Activated naive CD4-positive, alpha-beta T cell (primary cell): ENCODE measurements at places on chromosomes 5 and 9.

- no peak for DNase-seq
Observed at GRCh38 chr5:133117912-133118445, 66.2 kb downstream of the HSPA4 start.

GRCh38 chr5:87400305-87400899 lies 12.3 kb downstream of the CCNH start:
- no peak for DNase-seq

- no peak for DNase-seq
Observed at GRCh38 chr9:78278177-78278777, 18.6 kb upstream of the PSAT1 start.

DNA sequence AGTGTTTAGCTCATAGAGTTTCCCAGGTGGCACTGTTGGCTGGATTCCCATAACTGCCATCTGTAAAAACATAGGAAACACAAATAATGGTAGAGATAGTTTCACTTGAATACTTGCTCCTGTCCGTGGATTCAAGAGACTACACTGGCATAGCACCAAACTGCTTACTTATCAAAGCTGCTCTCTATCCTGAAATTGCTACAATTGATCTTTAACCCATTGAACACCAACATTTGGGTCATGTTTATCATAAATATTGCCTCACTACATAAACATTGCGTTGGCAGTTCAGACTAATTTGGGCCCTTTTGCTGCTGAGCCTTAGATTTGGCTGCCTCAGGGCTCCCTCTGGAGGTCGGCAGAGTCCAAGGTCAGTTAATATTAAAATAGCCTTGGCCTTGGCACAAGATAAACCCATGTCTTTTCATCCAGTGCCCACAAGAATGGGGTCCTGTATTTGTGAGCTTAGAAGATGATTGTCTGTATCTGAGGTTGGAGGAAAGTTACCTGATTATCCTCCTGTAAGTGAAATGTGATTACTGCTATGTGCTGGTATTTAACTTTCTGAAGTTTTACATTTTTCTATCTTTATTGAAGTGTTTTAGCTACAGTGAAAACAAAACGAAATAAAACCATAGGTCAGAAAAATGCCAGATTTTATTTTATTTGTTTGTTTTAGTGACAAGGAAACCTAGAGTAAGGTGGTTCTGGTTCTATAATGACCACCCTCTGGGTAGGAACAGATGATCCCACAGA lies 4.0 kb upstream of the RANBP3L start:
- no peak for DNase-seq

- DNase-seq, result no peak
Observed at GRCh38 chr5:172892713-172893112, 58.7 kb downstream of the ERGIC1 start.

- DNase-seq, result no peak
Observed at GRCh38 chr9:104923289-104923688, 4.7 kb downstream of the ABCA1 start.

GRCh38 chr9:93996863-93997262 lies 41.7 kb upstream of the BARX1 start:
- DNase-seq, result no peak

DNA sequence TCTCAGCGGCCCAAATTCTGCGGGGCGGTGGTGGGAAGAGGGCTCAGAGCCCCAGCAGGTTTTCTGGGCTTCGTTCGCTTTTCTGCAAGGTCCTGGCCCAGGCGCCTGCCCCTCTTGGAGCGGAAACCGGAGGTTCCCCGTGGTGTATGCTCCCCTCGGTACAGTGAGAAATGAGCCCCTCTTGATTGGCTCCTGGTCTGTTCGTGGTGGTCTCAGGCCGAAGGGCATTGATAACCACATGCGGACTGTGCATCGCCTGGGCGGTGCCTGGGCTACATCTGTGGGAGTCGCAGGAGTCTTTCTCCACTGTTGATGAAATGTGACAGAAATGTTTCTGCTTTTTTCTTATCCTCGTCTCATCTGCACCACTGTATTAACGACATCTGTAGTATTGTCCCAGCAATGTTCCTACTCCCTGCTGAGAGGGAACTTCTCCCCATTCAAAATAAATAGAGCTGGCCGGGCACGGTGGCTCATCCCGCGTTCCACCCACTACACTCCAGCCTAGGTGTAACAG lies 682 bp downstream of the MAN1B1 start:
- DNase-seq, result no peak

- DNase-seq, result no peak
Observed at GRCh38 chr9:8456344-8456743, 656.8 kb upstream of the DMAC1 start.

GRCh38 chr5:128487041-128487440 lies 51.0 kb downstream of the FBN2 start:
- no peak for DNase-seq

DNA sequence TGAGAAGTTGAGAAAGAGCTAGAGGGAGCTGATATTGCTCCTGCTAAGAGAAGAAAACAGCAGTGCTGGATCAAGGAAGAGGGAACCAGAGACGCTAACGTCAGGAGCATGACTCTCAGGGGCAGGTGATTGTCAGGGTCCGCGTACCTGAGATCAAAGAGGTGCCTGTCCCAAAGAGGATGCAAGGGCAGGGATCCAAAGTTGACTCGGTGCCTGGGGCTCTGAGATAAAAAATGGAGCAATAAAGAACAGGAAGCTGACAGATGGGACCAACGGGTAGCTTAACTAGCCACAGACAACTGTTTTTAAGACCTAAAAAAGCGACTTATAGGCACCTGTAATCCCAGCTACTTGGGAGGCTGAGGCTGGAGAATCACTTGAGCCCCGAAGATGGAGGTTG lies 517.8 kb downstream of the IRX1 start:
- no peak for DNase-seq

GRCh38 chr5:132387640-132388117 lies 18.2 kb downstream of the SLC22A5 start:
- no peak for DNase-seq

DNA sequence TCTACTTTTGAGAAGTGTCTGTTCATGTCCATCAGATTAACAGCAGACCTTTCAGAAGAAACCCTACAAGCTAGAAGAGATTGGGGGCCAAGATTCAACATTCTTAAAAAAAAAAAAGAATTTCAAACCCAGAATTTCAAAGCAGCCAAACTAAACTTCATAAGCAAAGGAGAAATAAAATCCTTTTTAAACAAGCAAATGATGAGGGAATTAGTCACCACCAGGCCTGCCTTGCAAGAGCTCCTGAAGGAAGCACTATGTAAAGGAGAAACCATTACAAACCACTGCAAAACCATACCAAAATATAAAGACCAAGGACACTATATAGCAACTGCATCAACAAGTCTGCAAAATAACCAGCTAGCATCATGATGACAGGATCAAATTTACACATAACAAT lies 124.6 kb upstream of the PDE4D start:
- no peak for DNase-seq

GRCh38 chr9:98182069-98182820 lies 10.2 kb downstream of the CORO2A start:
- no peak for DNase-seq

DNA sequence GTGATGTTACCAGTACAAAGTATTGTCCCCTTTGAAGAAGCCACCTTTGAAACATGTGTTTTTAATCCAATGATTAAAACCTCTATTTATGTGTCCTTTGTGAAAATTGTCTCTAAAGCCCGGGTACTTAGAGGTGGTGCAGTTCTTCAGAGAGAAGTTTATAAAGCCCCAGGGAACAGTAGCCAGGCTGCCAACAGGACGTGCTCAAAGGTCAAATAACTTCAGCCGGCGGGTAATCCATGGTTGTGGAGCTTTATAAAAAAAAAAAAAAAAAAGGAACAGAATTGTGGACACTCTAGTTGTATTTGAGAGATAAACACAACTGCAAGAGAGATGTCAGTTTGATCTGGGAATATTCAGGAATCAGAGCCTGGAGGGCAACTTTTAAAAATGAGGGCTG lies 57.9 kb upstream of the CTNND2 start:
- DNase-seq, result no peak

DNA sequence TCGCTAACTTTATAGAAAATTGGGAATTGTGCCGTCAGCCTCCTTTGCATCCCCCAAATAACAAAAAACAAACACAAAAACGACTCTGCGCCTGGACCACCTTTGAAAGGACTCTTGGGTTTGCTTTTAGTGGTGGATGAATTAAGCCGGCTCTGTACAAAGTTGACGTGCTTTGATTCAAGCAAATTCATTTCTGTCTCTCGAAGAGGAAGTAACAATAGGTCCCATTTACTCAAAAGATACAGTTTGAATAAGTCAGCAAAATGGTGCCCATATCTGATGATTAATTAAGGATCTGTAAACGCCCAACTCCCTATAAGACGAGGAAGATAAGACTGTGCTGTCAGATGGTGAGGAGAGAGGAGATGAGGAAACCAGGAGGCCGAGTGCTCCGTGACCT lies 67.8 kb downstream of the AK8 start:
- DNase-seq, result no peak

DNA sequence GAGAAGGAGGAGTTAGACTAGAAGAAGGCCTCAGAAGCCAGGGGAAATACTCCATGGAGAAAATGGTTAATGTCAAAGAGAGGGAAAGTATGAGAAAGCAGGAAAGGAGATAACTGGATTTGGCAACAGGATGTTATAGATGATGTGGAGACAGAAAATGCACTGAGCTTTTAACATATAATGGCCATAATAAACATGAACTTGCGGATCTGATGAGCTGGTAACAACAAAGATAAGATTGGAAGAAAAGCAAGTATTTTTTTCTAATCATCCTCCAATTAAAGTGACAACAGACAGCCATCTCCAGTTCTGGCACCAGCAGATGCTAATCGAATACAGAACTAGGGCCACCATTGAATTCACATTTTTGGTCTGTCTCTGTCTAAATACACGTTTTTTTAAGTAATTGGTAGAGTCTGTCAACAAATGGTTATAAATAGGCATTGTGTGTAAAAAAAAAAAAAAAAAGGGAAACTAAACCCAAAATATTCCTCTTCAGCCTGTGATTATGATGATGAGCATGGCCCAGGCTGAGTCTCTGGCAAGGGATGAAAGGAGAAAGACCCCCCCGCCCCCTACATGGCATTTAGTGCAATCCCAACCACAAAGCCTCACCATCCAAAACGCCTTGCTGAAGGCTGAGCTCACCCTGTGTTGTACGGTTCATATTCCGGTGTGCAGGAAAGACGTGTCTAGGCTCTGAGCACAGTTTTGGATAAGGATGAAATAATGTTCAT lies 149.5 kb upstream of the LHFPL2 start:
- DNase-seq, result no peak

- DNase-seq, result no peak
Observed at GRCh38 chr5:22050931-22051330, 802.2 kb downstream of the CDH12 start.

DNA sequence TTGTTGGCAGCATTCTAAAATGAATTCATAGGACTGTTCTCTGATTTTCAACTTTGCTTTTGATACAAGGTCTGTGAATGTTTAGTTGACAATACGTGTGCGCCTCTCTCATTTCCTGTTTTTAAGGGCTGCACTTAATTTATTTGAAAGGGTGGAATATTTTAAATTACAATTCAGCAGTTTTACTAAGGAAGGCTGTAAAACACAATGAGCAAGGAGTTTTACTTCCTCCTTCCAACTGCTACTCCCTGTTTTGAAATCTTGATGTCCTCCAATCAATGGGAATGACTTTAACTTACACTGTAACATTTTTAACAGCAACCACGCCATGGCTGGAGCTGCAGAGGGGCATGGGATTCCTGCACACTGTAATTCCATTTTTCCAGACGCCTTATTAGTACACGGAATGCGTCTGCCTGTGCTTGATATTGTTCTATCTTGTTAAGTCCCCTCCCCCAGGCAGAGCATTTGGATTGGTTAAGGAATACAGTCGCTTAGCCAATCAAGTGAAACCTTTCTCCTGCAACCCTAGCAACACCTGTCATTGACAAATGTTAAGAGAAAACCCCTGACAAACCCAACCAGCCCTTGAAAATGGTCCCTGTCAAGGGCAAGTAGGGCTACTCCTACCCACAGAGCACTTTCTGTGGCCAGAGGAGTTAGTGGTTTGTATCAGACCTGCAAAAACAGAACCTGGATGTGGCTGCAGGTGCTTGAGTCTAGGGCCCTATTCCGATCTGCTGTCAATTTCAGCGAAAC lies 12.5 kb upstream of the ZSWIM6 start:
- DNase-seq, result no peak

- DNase-seq, result no peak
Observed at GRCh38 chr5:24364711-24365110, 280.1 kb downstream of the CDH10 start.

- DNase-seq, result peak; percentile 25
Observed at GRCh38 chr5:172180936-172181335, 7.1 kb downstream of the STK10 start.

- DNase-seq, result peak; percentile 39
Observed at GRCh38 chr9:6413365-6414246, 607 bp downstream of the UHRF2 start.

- DNase-seq, result no peak
Observed at GRCh38 chr5:22431840-22432239, 421.3 kb downstream of the CDH12 start.

DNA sequence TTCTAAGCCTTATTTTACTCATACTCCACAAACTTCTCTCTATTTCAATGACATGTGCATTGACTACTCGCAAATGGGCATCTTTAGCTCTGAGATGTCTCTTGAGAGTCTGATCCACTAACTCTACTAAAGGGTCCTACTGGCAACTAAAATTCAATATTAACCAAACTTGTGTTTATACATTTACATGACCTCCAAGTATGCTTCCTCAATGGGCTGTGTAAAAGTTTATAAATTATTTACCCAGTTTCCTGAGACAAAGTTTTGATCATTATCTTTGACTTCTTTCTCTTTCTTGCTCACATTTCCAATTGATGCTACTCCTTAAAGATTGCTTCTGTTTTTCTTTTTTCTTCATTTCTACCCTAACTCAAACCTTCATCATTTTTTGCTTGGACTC lies 510.1 kb upstream of the DAB2 start:
- no peak for DNase-seq

GRCh38 chr5:180619563-180619915 lies 28.2 kb upstream of the SCGB3A1 start:
- no peak for DNase-seq

DNA sequence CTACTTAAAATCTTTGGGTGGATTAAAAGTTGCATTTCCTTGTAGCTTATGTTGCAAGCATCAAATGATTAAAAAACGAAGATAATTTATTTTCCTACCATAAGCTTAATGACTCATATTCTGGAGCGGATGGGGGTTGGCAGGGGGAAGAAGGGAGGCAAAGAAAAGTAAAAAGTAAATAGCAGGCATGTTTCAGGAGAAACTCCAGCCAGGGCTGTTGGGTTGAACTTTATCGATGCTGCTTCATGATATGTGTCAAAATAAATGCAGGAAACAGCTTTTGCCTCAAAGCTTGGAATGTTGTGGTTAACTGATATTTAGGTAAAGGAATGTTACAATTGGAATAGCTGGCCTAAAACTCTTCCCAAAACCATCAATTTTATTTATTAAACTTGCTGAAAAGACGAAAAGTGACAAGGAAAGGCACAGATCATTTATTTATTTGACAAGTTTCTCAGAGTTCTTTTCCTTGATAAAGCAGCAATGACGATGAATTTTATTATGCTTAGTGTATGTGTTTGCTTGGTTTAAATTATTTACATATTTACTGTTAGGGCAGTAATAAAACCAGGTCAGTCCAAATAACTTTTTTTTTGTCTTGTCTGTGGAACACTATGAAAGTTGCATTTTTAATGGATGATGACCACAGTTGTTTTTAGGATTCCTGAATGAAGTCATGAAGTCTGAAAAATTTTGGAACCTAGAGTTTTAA lies 177.9 kb downstream of the PCSK1 start:
- DNase-seq, result no peak

GRCh38 chr5:78819166-78819565 lies 165.9 kb downstream of the ARSB start:
- no peak for DNase-seq

- DNase-seq, result no peak
Observed at GRCh38 chr5:92836855-92837755, 743.9 kb downstream of the NR2F1-AS1 start.
